ENCODE measurements at places on chromosomes 3 and 15.

- no peak for DNase-seq
These were observed 873.9 kb downstream of the MCTP2 start for GRCh38 chr15:95105229-95105628.

- DNase-seq: no peak
These were observed 19.0 kb downstream of the TM4SF4 start for GRCh38 chr3:149493315-149494021.

GRCh38 chr3:81302045-81302444, 459.4 kb downstream of the GBE1 start:
- DNase-seq: peak; percentile 1

DNA sequence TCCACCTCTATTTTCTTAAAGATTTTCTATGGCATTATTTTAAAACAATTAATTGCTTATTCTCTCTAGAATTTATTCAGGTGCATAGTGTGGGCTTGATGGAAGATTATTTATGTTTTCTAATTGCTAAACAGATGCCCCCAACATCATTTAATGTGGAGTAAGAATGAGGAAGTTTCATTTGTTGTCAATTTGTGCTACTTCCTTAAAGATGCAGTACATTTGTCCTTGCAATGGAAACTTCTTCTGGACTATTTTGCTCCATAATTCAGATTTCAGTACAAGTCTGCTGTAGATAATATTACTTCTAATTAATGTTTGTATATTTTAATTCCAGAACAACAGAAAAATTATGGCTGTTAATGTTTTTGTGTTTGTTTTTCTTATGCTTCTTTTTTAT, 104.8 kb downstream of the TGFBR2 start:
- no peak for DNase-seq

DNA sequence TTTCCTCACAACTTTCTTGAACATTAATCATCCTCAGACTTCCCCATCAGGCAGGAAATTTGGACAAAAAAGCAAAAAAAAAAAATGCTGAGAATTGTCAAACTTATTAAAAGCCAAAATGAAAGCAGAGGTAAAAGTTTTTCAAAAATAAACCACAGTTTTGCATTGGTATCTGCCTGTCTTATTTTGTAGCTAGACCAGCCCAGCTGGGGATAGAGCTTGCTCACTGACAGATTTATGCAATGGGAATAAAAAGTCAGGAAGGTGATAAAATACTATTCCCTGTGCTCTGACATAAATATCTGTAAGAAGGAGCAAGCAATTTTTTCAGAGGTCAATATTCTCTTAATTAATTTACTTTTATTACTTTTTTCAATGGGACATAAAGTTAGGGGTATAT, 1006.7 kb upstream of the ALCAM start:
- no peak for DNase-seq

- DNase-seq: no peak
These were observed 63.5 kb downstream of the FNDC3B start for GRCh38 chr3:172102883-172103310.

DNA sequence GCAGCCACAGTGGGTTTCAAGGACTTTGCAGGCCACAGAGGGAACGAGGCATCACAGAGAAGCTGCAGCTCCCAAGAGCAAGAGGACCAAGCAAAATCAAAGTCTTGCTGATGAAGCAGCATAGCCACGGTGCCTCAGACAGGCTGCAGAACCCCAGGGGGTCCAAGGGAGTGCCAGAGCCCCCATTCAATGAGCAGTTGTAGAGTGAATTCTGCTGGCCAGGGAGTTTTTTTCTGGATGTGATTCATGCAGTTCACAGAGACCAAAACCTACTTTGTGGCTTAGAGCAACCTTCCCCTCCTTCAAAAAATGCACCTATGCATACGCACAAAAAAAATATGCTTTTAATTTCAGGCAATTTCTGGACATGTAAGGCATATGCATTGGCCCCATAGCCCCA, 409.0 kb downstream of the VPS13C start:
- no peak for DNase-seq

DNA sequence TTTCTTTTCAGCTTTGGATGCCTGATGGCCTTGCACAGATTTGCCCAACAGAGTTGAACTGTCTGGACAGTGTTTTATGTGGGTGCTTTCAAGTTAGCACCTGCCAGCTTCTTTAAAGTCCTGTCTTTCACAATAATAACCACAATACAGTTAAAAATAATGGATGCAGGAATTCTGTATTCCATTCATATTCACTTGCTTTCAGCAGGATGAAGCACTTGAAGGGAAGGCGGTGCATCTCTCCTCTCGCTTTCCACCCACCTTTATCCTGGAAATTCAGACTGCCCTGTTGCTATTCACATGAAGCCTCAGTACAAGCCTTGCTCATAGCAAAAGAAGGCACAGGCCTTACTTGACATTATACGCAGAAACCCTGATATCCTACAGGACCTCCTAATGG, 26.5 kb upstream of the GYG1 start:
- no peak for DNase-seq

GRCh38 chr15:27871078-27871901, 227.8 kb downstream of the OCA2 start:
- no peak for DNase-seq

GRCh38 chr15:62637574-62637897, 405.0 kb upstream of the TPM1 start:
- DNase-seq: no peak

DNA sequence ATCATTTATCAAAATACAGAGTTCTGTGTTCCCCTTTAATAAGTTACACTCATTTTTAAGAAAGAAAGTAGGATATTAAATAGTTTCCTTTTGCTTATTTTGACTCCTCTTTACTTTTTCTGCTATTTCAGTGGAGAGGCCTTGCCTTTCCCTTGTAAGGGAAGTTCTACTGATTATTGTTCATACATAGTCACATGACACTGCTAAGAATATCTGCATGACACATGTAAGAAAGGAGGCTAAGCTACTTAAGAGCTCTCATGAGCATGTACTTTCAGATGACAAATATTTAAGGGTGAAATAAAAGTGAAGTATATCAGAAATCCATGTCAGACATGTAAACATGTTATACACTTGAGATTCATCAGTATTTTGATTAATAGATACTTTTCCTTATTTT, 39.0 kb downstream of the MYRIP start:
- DNase-seq: no peak

DNA sequence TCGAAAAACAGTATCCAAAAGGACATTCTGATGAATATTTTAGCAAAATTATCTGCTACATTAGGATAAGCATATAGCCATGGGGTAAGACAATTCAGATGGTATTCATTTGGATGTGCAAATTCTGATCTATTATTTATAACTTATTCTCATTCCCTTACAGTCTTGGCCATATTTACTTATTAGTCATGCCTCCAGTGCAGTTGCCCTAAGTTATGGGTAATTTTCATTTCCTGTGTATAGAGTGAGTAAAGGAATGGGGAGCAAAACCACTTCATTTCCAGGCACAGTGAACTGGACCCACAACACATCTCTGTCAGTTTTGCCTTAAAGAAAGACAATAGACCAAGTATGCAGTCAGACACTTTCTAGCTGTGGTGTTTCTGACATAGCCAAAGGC, 134.3 kb downstream of the POLQ start:
- no peak for DNase-seq

GRCh38 chr3:23952646-23953045, 7.6 kb downstream of the NR1D2 start:
- no peak for DNase-seq

GRCh38 chr3:50226888-50227389, 9.1 kb upstream of the GNAI2 start:
- DNase-seq: no peak

- no peak for DNase-seq
These were observed 141.7 kb downstream of the LRRK1 start for GRCh38 chr15:101060576-101061551.

DNA sequence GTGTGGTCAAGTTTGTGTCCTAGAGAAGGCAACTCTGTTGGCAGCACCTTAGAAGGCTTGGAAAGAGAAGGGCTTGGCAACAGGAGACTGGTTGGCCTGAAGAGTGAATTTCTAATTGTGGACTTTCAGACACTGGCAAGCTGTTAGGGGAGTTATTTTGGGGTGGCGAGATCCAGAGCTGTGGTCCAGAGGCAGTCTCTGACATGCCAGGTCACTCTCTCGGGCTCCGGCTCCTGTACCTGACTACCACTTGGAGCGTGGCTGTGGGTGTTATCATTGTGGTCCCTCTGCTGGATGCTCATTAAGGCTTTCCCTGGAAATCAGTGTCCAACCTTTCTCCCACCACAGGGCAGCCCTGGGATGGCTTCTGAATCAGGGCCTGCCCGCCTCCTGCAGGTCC, 209.0 kb downstream of the SLCO3A1 start:
- no peak for DNase-seq

DNA sequence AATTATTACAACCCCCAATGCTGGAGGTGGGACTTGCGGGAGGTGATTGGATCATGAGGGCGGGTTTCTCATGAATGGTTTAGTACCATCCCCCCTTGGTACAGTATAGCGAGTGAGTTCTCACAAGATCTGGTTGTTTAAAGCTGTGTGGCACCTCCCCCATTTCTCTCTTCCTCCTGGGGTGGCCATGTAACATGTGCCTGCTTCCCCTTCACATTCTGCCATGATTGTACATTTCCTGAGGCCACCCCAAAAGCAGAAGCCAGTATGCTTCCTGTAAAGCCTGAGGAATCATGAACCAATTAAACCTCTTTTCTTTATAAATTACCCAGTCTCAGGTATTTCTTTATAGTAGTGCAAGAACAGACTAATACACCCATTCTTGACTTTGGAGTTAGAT, 20.3 kb upstream of the PROK2 start:
- no peak for DNase-seq

DNA sequence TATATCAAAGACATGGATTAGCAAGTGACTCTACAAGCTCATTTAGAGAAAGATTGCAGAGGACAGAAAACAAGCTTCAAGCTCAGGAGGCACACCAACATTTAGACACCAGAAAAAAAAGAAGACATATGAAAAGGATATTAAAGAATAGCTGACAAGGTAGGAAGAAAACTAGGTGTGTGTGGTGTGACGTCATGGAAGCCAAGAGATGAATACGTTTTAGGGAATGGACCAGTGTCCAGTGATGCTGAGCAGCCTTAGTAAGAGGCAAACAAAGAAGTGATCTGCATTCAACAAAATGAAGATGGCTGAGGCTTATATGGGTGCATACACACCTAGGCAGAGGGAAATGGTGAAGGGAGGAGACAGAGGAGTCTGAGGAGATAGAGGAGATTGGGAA, 377.4 kb downstream of the ROBO1 start:
- DNase-seq: no peak

- no peak for DNase-seq
These were observed 68.1 kb downstream of the SENP2 start for GRCh38 chr3:185653949-185654757.

DNA sequence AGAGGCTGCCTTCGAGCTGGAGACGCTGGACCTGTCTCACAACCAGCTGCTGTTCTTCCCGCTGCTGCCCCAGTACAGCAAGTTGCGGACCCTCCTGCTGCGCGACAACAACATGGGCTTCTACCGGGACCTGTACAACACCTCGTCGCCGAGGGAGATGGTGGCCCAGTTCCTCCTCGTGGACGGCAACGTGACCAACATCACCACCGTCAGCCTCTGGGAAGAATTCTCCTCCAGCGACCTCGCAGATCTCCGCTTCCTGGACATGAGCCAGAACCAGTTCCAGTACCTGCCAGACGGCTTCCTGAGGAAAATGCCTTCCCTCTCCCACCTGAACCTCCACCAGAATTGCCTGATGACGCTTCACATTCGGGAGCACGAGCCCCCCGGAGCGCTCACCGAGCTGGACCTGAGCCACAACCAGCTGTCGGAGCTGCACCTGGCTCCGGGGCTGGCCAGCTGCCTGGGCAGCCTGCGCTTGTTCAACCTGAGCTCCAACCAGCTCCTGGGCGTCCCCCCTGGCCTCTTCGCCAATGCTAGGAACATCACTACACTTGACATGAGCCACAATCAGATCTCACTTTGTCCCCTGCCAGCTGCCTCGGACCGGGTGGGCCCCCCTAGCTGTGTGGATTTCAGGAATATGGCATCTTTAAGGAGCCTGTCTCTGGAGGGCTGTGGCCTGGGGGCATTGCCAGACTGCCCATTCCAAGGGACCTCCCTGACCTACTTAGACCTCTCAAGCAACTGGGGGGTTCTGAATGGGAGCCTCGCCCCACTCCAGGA, 21.1 kb downstream of the NRROS start:
- no peak for DNase-seq

DNA sequence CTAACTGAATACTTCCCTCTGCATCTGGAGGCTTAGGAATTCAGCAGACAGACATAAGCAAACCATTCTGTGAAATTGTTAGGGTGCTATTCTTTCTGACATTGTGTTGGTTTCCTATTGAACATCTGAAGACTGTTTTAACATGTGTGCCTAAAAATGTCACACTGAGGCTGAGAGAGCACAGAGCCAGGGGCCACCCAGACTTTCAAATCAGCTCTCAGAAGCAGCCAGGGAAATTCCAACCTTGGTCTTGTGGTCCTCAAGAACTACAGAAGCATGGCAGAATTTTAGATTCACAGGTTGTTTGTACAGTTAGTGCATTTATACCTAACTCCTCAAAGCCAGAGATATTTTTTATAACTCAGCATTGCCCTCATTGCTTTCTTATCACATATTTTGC, 929.2 kb upstream of the CFAP20DC start:
- peak; percentile 24 for DNase-seq

GRCh38 chr3:162141272-162141791, 644.7 kb downstream of the OTOL1 start:
- no peak for DNase-seq

DNA sequence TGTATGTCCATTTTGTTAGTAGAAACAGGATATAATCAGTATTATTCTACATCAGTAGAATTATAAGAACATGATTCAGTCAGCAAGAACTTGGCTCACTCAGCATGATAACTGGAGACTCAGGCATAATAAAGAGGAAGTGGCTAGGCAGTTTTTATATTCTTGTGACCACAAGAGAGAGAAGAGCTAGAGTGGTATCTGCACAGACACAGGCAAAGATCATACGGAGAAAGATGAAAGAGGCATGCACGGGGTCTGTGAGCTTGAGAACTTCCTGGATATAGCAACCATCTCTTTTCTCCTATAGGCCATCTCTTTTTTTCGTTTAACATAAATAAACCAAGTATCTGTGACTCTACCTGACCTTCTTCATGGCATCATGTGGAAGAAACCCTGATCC, 46.8 kb downstream of the MYO5A start:
- DNase-seq: peak; percentile 85

- no peak for DNase-seq
These were observed 233.5 kb upstream of the AGTR1 start for GRCh38 chr3:148464246-148464645.

DNA sequence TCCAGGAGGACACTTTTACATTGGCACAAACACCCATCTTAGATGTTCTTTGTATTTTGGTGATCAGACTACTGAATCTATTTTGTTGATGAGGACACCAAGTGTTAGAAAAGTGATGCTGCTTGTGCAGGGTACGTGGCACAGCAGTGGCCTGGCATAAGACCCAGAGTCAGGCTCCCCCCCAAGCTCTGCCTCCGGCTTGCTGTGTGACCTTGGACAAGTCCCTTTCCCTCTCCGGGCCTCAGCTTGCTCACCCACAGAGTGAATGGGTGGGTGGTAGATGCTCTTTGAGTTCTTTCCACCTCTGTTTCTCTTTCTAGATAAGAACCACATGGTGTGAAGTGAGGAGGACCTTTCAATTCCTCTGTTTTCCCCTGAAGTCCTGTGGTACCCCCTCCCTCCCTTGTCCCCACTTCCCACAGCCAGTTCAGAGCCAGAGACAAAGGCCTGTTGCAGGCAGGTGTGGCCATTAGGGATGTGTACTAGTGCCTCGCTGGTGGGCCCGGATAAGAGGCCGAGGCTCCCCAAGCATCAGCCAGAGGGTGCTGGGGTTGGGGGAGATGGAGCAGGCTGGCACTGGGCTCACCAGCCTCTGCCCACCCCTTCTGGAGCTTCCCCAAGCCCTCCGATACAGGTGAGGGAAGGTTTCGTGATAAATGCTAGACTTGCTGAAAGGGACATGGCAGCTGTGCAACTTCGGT, 43.6 kb downstream of the SMAD6 start:
- no peak for DNase-seq

Data from GM12864 (cell line).